ENCODE measurements at places on chromosomes 1 and 21. TPM values are rescaled to one million over a fixed set of nuclear protein-coding genes. Genes with fewer than 3 reads are reported as not detected.

GRCh38 chr1:204751883-204752687, 66.5 kb upstream of the LRRN2 start:
- no peak overlapping the region for H3K4me3 ChIP-seq
- H3K36me3 ChIP-seq, result no peaks in the 10 kb centered on the region
- peaks cover 11% of the 10 kb centered on the region for H3K4me1 ChIP-seq
- H3K27ac ChIP-seq, result no peak overlapping the region
- no peak for DNase-seq
- no peaks in the 10 kb centered on the region for H3K27me3 ChIP-seq

DNA sequence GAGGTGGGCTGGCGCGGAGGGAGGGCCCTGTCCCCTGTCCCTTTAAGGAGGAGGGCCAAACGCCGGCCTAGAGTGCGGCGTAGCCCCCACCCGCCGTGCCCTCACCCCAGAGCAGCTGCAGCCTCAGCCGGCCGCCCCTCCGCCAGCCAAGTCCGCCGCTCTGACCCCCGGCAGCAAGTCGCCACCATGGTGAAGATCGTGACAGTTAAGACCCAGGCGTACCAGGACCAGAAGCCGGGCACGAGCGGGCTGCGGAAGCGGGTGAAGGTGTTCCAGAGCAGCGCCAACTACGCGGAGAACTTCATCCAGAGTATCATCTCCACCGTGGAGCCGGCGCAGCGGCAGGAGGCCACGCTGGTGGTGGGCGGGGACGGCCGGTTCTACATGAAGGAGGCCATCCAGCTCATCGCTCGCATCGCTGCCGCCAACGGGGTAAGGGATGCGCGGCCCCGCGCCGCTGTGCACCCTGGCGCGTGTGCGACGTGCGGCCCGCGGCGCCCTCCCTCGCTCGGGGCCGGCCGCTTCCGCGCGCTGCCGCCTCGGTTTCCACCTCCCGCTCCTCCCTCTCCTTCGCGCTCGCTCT, at the start of gene PGM1:
Gene PGM1 (plus strand): TSS at position 109 of the 583 bp plus-strand sequence. CDS start 78 bp downstream, at position 187.
- H3K4me1 ChIP-seq, result peaks cover 10% of the 10 kb centered on the region
- H3K36me3 ChIP-seq, result no peaks in the 10 kb centered on the region
- H3K4me3 ChIP-seq, result peak within 1 kb of the TSS; percentile 86

- H3K36me3 ChIP-seq, result no peaks in the 10 kb centered on the region
- no peaks in the 10 kb centered on the region for H3K4me1 ChIP-seq
- H3K27ac ChIP-seq, result no peak overlapping the region
- H3K27me3 ChIP-seq, result no peaks in the 10 kb centered on the region
- no peak for DNase-seq
Measured at GRCh38 chr1:199815947-199816346, 211.6 kb upstream of the NR5A2 start.

Gene MCOLN2
- 0.50 TPM for total RNA-seq

DNA sequence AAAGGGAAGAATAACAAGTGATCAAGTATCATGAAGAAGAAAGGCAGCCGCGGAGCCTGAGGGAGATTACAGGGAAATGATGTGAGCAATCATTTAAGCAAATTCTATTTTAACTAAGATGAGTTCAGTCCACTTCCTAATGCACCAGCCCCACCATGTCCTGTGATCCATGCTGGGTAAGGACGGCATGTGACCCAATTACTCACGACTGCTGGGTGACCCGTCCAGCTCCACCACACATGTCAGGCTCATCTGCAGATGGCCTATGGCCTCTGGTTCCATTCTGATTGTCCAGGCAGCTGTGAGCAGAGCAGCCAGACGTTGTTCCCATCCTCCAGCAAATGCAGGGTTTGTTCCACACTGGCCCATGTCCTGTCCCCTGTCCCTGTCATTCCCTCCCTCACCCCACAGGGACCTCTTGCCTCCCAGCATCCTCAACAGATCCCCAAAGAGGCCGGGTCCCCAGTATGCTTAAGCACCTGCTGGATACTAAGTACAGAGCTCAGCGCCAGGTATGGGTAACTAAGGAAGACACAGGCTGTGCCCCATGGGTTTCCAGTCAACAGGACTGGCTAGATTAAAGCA, 87.9 kb downstream of the MATN1 start:
- H3K4me3 ChIP-seq, result no peak overlapping the region
- no peaks in the 10 kb centered on the region for H3K27me3 ChIP-seq
- no peak overlapping the region for H3K27ac ChIP-seq
- no peak for DNase-seq
- H3K4me1 ChIP-seq, result no peaks in the 10 kb centered on the region
- H3K36me3 ChIP-seq, result no peaks in the 10 kb centered on the region

DNA sequence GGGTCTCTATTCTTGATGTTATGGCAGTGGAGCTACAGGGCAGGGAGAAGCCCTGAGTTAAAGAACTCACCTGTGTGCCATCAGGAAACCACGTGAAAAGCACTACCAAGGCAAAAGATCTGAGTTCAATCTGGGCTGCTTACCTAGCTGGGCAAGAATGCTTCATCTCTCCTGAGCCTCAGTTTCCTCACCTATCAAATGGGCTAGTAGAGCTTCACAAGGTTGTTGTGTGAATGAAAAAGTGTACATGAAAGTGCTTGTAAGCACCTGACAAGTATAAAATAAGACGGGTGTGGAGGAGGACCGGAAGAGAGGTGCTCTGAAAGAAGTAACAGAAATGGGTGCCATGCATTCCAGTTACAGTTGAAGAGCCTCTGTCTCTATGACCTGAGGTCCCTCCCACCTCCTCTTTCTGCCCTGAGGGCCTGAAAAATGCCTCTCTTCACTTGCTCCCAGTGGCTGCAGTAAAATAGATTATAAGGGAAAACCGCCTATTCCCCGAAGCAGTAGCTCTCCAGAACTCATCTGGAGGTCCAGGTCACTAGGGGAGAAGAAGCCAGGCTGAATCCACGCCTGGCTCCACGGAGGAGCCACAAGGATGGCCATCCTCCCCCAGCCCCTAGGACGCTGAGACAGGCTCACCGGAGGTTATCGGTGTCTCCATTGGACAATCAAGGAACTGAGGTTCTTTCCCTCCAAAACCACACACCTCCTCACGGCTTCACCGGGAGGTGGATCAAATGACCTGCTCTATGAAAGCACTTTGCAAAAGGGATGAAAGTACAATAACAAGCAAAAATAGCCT, 1.4 kb downstream of the GPR161 start:
- no peak for DNase-seq
- no peak overlapping the region for H3K27ac ChIP-seq
- H3K36me3 ChIP-seq, result no peaks in the 10 kb centered on the region
- H3K4me3 ChIP-seq, result peak overlapping the region; percentile 80
- H3K27me3 ChIP-seq, result no peaks in the 10 kb centered on the region
- H3K4me1 ChIP-seq, result peaks cover 38% of the 10 kb centered on the region

GRCh38 chr1:53327182-53327913, 522 bp downstream of the LRP8 start:
- H3K36me3 ChIP-seq, result no peaks in the 10 kb centered on the region
- no peak for DNase-seq
- peaks cover 18% of the 10 kb centered on the region for H3K4me1 ChIP-seq
- peak overlapping the region; percentile 84 for H3K27ac ChIP-seq

DNA sequence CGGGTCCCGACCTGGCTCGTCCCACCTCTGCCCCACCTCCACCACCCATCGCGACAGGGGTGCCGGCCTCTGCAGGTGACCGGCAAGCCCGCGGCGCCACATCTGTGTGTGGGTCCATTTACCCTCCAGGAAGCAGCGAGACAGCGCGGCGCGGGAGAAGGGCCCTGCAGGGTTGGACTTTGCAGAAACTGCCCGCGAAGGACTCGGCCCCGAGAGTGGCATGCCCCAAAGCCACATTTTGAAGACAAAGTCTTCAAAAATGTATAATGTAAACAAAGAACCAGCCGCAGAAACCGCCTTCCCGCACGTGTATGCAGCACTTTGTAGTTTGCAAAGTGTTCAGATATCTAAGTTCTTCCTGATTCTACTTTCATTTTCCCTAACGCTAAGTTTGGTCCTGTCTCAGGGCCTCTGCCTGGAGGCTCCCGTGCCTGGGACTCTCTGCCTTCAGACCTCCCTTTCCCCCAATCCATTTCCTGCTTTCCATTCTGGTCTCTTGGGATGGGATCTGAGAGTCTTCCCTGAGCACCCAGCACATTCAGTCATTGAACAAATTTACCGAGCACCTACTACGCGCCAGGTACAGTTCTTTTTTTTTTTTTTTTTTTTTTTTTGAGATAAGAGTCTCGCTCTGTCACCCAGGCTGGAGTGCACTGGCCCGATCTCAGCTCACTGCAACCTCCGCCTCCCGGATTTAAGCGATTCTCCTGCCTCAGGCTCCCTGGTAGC, 524 bp upstream of the TMCO4 start:
- peak; percentile 5 for DNase-seq
- H3K36me3 ChIP-seq, result no peaks in the 10 kb centered on the region
- peak overlapping the region; percentile 70 for H3K4me3 ChIP-seq
- H3K27ac ChIP-seq, result peak overlapping the region; percentile 68
- H3K4me1 ChIP-seq, result peaks cover 9% of the 10 kb centered on the region

Gene GPR161
- total RNA-seq, result 4.7 TPM

GRCh38 chr1:43061757-43062156, 103.1 kb upstream of the SLC2A1 start:
- H3K27ac ChIP-seq, result no peak overlapping the region
- H3K4me1 ChIP-seq, result peaks cover 20% of the 10 kb centered on the region
- no peaks in the 10 kb centered on the region for H3K27me3 ChIP-seq
- DNase-seq, result no peak
- no peaks in the 10 kb centered on the region for H3K36me3 ChIP-seq

GRCh38 chr1:87089823-87090222, 175.4 kb downstream of the HS2ST1 start:
- H3K27ac ChIP-seq, result no peak overlapping the region
- H3K36me3 ChIP-seq, result no peaks in the 10 kb centered on the region
- no peak overlapping the region for H3K4me3 ChIP-seq
- no peaks in the 10 kb centered on the region for H3K4me1 ChIP-seq

Gene DENND2C
- 42.6 TPM for total RNA-seq

Gene TMPRSS3
- 0.09 TPM for total RNA-seq

DNA sequence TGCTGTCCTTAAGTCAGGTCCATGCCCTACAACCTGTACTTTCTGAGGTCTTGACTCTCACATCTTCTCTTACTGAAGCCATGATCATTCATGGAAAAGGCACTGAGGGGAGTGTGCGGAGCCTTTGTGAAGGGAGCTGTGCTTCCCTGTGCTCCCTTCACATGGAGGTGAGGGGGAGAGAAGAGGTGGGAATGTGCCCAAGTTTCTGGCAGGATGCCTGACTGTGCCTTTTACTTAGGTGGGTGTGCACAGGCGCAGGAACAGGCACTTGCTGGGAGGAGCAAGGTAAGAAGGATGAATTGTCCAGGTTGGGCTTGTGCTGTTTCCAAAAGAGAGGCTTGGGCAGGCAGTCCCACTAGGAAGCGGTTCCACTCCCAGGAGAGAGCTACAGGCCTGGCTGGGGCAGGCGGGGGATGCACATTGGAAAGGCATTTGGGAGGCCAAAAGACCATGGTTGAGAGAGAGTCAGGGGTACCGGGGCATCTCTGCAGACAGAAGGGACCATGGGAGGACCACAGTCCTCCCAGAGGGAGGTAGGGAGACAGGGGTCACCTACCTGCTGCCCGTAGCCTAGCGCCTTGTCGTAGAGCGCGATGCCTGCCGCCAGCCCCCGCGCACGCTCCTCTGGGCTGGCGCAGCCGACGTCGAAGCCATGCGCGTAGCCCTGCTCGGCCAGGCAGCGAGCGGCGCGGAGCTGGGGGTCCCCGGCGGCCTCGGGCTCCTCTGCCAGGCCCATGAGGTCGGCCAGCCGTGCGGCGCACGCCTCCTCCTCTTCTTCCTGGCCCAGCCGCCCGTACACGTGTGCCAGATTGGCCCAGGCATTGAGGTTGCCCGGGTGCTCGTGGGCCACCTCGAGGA, 853 bp downstream of the TTC22 start:
- peak overlapping the region; percentile 93 for H3K27ac ChIP-seq
- no peak for DNase-seq
- no peaks in the 10 kb centered on the region for H3K36me3 ChIP-seq
- H3K4me3 ChIP-seq, result peak overlapping the region; percentile 65

Gene FCRL1
- not detected for total RNA-seq

Gene NPPB
- not detected for total RNA-seq

DNA sequence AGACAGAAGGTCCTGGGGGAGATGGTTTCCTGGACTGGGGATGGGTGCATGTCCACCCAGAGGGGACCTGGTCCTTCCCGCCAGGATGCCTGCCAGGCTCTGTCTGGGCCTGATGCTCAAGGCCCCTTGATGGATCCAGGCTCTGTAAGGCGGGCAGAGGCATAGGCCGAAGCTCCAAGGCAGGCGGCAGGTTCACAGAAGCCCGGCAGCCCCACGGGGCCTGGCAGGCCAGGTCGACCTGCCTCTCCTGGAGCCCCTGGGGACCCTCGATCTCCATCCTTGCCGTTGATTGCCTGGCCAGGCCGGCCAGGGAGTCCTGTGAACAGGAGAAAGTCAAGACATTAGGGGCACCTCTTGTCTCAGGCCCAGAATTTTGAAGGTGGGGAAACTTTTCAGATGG, 16.0 kb downstream of the COL9A2 start:
- no peak overlapping the region for H3K4me3 ChIP-seq
- H3K27me3 ChIP-seq, result no peaks in the 10 kb centered on the region
- no peak overlapping the region for H3K27ac ChIP-seq
- H3K36me3 ChIP-seq, result no peaks in the 10 kb centered on the region

- no peak overlapping the region for H3K27ac ChIP-seq
- H3K4me1 ChIP-seq, result no peaks in the 10 kb centered on the region
- no peaks in the 10 kb centered on the region for H3K36me3 ChIP-seq
- no peak for DNase-seq
- H3K4me3 ChIP-seq, result no peak overlapping the region
- no peaks in the 10 kb centered on the region for H3K27me3 ChIP-seq
Measured at GRCh38 chr21:27648560-27648959, 681.7 kb upstream of the ADAMTS5 start.

Gene FYB2
- total RNA-seq, result under 0.01 TPM

Gene ETV3L
- total RNA-seq, result not detected

Gene ODR4
- 9.6 TPM for total RNA-seq

- no peak for DNase-seq
- no peaks in the 10 kb centered on the region for H3K27me3 ChIP-seq
- peak overlapping the region; percentile 98 for H3K4me3 ChIP-seq
Measured at GRCh38 chr1:225426395-225427234, 1.2 kb downstream of the LBR start.

DNA sequence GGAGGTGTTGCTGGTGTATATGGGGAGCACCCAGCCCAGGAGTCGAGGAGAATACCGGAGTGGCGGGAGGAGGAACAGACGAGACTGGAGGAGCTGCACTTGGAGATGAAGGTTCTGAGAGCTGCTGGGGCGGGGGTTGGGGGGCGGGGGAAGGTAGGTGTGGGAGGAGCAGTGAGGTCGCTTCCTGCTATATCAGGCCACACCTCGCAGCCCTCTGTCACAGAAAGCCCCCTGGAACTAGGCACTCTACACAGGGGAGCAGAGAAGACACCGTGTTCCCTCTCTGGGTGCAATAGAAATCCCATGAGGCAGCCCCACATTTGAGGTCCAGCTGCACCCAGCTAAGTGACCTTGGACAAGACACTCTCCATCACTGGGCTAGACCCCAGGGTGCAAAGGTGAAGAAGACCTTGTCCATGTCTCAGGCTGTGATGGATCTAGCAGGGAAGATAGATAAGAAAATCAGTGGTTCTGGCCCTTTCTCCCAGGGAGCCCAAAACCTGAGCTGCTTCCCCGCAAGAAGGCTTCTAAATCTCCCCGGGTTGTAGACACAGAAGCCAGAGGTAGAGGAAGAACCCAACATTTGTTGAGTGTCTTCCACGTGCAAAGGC, 155.8 kb upstream of the EDN2 start:
- no peak overlapping the region for H3K27ac ChIP-seq
- H3K4me3 ChIP-seq, result no peak overlapping the region
- H3K4me1 ChIP-seq, result no peaks in the 10 kb centered on the region
- H3K27me3 ChIP-seq, result no peaks in the 10 kb centered on the region
- no peak for DNase-seq
